SIG-M5 (cell line): ENCODE measurements at places on chromosomes 3 and 15.

DNA sequence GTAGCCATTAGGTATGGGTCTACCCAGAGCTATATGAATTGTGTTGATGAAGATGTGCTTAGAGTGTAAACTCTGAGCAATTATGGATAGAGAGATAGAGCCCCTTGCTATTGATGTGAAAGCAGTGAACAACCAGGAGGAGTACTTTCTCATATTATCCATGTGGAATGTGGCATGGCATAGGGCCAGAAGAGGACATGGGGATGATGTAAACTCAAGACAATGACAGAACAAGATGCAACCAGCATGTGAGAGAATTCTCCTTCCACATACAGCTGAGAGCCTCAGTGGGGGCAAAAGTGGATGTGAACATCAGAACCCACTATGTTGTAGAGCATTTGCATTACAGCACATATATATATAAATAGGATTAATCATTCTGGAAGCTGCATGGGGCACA lies 36.4 kb upstream of the BNC1 start:
- no peak for DNase-seq

GRCh38 chr3:46895761-46896160 lies 18.2 kb downstream of the PTH1R start:
- no peak for DNase-seq

DNA sequence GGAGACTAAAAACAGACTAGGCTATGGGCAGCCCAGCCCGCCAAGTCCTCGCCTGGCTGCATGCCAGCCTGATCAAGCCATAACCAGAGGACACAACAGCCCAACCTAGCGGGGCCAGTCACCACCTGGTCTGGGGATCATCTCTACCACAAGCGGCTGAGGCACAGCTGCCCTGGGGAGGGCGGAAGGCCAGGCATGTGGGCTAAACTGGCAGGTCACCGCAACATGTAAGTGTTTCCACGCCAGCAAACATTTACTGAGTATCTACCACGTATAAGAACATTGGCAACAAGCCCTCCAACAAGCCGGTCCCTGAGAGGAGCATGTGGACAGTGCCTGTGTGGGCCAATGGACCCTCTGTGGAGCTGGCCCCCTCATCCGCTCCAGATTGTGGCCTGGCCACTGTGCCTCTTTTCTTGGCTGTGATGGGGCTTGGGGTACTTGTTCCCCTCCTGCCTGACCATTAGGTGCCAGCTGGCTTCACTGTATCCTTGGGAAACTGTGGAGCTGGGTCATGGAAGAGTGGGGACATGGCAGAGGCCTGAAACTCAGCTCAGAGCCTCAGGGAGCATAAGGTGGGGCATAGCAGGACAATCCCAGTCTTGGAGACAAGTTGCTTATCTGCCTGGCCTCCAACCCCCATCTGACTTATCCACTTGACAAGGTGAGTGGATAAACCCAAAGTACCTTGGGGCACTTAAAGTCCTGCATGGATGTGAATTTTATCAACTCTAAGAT lies 9.0 kb downstream of the UBXN7 start:
- no peak for DNase-seq

GRCh38 chr15:62900071-62900802 lies 142.3 kb upstream of the TPM1 start:
- no peak for DNase-seq

- DNase-seq: no peak
These were observed 1.3 kb upstream of the SPTSSB start for GRCh38 chr3:161372321-161373260.
